ENCODE measurements at places on chromosomes 2 and 18. TPM values are rescaled to one million over a fixed set of nuclear protein-coding genes. Genes with fewer than 3 reads are reported as not detected.

- DNase-seq = no peak
Measured at GRCh38 chr2:920999-921398, 29.6 kb upstream of the SNTG2 start.

Gene DPYSL5
- 0.32 TPM for total RNA-seq

- no peak for DNase-seq
Measured at GRCh38 chr2:111162718-111163331, 42.1 kb downstream of the BCL2L11 start.

Gene POU3F3
- total RNA-seq = 0.32 TPM

GRCh38 chr2:240960309-240960970 lies 38.0 kb upstream of the SNED1 start:
- no peak for DNase-seq

- peak; percentile 89 for DNase-seq
Measured at GRCh38 chr18:839224-840022, 27.4 kb upstream of the YES1 start.

Gene PRKAG3
- not detected for total RNA-seq

Gene KIF5C
- 3.2 TPM for total RNA-seq

GRCh38 chr2:181573140-181573736 lies 83.7 kb downstream of the CERKL start:
- no peak for DNase-seq

Gene KCNE4
- total RNA-seq = 0.79 TPM

GRCh38 chr2:182827182-182827879 lies 39.1 kb downstream of the FRZB start:
- DNase-seq = no peak

DNA sequence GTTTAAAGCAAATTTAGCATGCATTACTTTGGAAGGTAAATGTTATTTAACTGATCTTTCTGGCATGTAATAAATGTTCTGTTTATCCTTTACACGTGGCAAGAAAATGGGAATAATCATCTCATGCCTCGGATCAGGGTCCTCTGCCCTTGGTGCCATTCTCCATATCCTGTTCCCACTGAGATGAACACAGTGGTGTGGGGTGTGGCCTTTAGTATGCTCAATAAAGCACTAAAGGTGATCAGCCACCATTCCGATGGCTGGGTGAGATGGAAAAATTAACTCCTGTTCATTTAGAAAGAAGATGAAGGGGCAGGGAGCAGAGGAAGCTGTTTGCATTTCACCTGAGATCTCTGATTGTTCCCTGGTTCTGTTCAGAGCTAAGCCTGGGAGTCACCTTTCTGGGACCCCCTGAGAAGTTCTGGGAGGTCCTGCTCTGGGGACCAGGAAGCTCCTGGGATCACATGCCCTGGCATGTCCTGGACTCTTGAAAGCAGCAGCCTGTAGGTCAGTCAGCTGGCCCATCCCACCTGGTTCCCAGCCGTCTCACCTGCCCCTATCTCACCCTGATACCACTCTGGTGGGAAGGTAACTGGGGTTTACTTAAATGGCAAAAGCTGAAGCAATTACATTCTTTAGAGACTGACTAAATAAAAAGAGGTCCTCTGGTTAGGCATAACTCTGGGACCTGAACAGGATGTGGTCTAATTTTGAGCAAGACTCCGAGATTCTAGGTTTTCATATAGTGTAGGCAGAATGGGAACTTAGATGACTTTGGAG lies 288.9 kb upstream of the EPAS1 start:
- peak; percentile 57 for DNase-seq

Gene CCDC178
- not detected for total RNA-seq

Gene L3MBTL4
- total RNA-seq = 4.4 TPM

DNA sequence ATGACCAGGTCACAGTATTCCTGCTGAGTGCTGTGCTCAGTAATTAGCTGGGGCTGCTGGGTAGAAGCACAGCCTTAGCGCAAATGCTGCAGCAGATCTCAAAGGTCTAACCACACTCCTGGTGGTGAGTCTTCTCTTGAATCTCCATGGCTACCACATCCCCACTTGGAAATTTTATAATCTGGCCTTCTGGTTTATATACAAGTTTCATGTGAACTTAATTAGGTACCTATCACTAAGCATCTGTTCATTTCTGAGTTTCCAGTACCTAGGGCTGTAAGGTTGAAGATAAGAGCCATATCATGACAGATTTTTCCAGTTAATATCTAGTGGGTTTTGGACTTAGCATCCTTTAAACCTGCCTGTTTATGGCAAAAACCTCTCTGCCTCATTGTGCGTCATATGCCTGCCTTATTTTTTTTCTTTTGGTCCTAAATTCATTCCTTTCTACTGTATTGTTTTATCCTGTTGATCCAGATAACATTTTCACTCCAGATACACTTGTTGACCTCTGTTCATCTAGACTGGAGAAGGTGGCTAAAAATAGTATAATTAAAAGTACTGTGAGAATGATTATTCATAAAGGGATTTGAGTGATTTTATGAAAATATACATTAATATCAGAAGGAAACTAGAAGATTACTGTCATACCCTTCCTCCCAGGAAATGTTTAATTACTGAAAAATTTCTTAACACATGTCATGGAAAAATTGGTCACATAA lies 168.4 kb upstream of the THUMPD2 start:
- no peak for DNase-seq

- no peak for DNase-seq
Measured at GRCh38 chr2:25417715-25418369, 76.1 kb upstream of the DNMT3A start.

GRCh38 chr2:72895759-72896281 lies 8.6 kb downstream of the SPR start:
- DNase-seq = peak; percentile 75

Gene VIL1
- 324 TPM for total RNA-seq

Gene ESPNL
- 1.1 TPM for total RNA-seq
